ENCODE measurements at places on chromosomes 3 and 15.
A peak's percentile ranks its signal among the peaks of the same experiment; 100 is the strongest.

DNA sequence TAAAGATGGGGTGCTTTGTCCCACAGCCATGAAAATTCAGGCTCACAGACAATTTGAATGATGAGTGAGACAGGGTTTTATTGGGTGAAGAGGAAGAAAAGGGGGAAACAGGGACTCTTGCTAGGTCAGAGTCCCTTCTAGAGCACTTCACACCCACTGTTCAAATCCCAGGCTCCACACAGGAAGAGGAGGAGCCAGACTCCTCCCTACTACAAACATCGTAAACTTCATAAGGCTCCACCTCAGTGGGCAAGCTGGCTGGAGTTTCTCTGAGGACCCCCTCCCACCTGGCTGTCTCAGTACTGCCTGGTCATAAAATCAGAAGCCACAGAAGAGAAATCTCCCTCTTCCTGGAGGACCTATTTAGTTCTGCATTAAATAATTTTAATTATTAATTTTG is 80.3 kb upstream of the KCNMB2 start:
- no peak for DNase-seq

GRCh38 chr3:153166796-153167195 is 4.8 kb downstream of the RAP2B start:
- no peak for DNase-seq

DNA sequence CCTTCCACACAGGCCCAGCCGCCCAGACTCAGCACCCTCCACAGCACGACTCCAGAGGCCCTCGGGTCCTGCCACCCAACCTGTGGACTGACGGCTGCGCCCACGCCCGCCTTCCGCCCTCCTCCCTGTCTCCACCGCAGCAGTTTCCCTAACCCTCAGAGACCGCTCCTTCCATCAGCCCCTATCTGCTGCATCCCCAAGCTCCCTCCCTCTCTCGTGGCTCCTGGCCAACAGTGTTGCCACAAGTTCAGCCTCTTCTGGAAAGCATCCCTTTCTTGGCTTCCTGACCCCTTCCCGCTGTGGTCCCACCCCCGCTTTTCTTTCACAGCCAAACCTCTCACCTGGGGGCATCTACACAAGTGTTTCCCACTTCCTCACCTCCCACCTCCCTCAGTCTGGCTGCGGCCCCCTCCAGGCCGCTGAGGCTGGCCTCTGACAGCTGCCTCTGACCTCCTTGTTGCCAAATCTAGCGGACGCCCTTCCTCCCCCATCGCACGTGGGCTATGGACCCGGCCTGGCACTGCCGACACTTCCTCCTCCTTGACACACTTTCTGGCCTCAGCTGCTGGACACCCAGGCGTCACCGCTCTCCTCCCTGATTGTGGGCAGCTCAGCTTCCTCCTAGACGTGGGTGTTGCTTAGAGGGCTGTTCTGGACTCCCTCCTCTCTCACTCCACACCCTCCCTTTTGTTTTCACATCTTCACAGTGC is 168.8 kb upstream of the TLE3 start:
- DNase-seq, result no peak

GRCh38 chr3:18445401-18446148 is 20.4 kb upstream of the SATB1 start:
- DNase-seq, result no peak

DNA sequence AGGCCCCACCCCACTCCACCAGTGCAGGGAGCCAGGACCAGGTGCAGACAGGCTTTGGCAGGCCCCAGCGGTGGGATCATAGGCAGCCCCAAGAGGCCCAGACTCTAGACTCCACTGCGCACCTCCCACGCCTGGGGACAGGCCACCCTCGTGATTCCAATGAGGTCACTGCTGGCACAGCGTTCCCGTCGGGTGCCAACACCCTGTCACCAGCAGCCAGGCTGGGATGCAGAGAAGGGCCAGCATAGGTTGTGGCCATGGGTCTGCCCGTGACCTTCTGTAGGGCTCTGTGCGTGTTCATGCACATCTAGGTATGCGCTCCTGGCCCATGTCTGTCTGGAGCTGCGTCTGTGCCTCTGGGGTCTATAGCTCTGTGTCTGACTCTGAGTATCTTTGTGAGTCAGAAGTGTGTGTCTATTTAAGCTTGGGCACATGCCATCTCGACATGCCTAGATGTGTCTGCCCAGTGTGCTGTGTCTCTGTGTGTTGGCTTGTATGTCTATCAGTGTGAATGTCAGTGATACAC is 13.0 kb downstream of the VIPR1 start:
- peak; percentile 77 for DNase-seq

- no peak for DNase-seq
These were observed 53.3 kb upstream of the MELTF start for GRCh38 chr3:197082871-197083270.

DNA sequence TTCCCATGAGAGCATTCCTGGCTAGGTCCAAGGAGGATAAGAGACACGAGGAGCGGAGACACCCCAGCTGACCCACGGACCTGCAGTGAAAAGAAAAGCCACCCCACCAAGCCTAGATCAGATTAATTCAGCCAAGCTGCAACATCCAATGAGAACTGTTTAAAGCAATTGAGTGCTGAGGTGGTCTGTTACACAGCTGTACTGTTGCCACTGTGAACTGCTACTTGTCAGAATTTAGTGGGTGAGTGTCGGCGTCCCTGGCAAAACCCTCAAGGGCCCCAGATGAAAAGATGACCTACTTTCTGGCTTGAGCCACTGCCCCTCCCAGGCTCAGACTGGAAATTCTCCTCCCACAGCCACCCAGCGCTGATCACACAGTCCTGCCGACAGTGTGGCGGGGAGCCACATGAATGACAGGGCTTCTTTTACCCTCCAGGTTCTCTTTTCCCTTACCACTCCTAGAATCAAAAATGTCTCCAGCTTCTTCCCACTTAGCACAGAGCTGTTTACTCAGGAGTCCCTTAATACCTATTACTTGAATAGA is 26.4 kb upstream of the KBTBD12 start:
- DNase-seq, result no peak

DNA sequence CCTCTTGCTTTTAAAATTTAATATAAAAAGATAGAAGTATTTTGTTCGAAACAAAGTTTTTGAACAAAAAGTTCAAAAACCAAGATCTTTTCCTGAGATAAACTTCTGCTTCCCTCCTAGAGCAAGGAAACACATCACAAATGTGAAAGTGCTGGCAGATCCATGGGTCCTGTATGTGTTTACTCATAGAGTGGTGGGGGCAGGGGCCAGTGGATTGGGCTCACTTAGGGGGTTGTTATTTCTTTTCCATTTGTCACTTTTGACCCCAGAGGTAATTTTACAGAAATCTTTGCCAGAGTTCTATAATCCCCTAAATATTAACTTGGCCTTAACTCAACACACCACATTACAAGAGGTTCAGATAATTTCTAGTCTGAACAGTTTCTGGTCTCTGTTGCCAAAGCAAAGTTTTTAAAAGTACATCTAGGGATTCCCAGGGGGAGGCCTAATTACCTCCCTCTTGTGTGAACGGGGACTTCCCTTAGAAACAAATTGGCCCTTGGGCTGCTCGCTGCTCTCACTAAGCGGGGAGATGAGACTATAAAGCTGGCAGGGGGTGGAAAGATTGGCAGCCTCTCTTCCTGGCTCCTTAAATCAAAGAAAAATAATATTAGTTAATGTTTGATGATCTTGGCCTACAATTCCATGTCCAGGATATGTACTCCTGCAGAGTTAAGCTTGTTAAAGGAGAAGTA is 66.8 kb upstream of the PTX3 start:
- DNase-seq, result no peak

DNA sequence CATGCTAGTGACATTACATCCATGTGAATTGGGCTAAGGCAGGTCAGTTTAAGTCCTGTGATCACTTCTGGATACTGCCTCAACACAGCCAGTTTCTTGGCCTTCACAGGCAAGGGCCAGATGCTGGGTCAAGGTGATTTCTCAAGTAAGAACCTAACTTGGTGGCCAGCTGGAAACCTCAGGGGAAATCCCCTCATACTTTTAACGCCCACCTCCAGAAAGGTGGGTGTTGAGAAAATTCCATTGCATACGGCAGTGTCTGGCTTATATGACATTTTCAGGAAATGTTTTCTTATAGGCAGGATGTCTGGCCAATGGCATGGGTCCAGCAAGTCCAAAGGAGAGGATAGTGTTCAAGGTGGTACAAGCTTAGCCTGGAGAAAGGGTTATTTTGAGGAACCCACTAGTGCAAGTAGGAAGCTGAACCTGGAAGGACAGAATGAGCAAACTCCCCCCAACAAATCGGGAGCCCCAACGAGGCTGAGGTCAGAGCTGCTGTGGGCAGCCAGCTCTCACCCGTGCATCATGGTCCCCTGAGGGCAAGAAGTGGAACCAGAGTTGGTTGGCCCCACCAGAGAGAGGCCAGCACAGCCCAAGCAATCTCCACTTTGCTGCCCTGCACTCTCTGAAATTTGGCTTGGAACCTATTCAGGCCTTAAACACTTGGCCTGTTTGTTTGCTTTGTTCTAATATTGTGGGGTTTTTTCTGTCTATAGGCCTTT is 135.4 kb downstream of the PDE8A start:
- no peak for DNase-seq

GRCh38 chr15:40128766-40129660 is 20.3 kb upstream of the BMF start:
- no peak for DNase-seq

GRCh38 chr15:34987609-34988026 is 469 bp downstream of the ZNF770 start:
- no peak for DNase-seq

GRCh38 chr15:60444289-60444912 is 34.5 kb downstream of the ICE2 start:
- DNase-seq, result peak; percentile 53

DNA sequence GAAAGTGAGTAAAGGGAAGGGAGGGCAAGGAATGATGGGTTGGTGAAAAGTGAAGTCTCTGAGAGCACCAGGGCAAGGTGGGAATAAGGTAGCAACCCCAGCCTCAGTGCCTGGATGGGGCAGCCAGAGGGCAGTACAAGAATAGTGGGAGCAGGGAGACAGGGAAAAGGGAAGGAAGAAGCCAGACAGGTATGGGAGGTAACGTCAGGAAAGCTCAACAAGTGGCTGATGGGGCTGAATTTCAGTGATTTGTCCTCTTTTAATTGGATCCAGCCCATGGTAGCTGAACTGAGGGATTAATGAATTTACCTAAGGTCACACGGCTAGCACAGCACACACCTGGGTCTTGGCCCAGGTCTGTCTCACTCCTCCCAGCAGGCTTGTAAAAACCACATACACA is 12.6 kb downstream of the RORA start:
- DNase-seq, result peak; percentile 13

- DNase-seq, result no peak
These were observed 10.4 kb downstream of the CLN6 start for GRCh38 chr15:68218847-68219798.

DNA sequence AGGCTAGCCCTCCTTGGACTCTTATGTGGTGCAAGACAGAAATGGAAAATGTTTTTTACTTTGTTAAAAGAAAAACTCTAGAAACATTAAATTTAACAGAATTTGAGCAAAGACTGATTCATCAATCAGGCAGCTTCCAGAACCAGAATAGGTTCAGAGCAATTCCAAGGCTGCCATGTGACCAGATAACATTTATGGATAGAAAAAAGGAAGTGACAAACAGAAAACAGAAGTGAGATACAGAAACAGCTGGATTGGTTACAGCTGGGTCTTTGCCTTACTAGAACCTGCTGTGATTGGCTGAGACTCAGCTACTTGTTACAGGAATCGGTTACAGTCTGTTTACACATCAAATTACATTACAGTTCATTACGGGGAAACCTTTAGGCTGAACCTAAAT is 22.5 kb upstream of the OTOL1 start:
- no peak for DNase-seq

DNA sequence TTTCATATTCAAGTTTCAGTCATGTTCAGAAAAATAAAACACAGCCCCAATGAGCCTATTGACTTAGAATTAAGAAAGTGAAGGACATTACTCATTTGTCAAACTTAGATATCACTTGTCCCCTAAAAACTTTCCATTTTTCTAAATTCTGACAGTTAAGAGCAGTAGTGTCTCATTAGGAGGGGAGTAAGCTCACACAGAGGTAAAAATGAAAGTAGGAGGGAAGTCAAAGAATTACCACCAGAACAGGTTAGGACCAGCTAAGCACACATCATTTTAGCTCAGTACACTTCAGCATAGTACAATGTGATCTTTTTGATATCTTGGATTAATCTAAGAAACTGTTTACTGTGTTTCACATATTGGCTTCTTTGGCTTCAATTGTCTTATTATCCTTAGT is 64.3 kb downstream of the OSTN start:
- no peak for DNase-seq

- DNase-seq, result no peak
These were observed 58.8 kb downstream of the HES1 start for GRCh38 chr3:194194757-194195085.

- DNase-seq, result peak; percentile 41
These were observed 755 bp downstream of the PTPN9 start for GRCh38 chr15:75578173-75578947.

GRCh38 chr3:9032231-9032777 is 69.0 kb upstream of the RAD18 start:
- no peak for DNase-seq

DNA sequence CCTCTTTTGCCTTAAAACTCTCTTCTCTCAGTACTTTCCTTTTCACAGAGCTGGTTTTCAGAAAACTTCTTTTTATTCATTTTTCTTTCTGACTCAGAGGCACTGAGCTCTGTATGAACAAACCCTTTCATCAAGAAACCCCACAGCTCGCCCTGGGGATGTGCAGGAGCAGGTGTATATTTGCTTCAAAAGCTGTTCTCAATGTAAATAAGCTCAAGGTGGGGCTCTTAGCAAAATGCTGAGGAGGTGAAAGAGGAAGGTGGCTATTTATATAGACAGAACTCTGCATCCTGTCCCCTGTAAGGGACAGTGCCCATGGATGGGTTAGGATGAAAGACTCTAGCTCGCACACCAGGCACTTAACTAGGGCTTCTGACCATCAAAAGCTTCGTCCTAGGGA is 302.0 kb downstream of the WDR72 start:
- no peak for DNase-seq

DNA sequence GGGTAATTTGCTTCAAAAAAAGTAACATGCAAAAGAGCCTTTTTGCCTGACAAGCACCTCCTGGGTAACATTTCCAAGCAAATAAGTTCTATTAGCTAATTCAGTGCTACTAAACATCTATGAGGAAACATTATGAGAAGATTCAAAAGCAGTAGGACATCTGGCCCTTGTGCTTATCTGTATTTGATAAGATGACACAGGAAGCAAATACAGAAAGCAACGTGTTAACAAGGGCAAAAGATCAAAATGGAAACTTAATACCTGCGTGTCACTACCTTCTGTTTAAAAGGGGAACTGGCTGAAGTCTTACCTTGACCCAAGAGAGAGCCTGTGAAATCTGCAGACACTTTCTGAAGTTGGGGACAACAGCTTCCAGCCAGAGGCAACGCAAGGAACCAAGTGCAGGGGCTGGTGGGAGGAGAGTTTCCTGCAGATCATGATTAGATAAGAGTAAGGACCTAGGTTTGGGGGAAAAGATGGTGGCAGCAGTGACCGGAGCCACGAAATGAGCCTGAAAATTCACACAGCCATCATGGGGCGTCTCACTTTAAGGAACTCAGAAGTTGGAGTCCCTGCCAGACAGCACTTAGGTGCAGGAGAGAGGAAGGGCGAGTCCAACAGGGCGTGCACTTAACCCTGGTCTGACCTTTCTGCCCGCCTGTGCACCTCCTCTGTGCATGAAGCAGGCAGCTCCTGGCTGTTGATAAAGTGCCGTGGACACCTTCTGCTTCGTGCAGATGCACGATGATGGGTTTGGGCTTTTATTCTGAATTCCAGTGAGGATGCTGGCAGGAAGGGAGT is 153.6 kb upstream of the BHLHE40 start:
- no peak for DNase-seq
